ENCODE measurements at places on chromosomes 13 and 19.

- DNase-seq = no peak
Observed at GRCh38 chr19:49340069-49340864, 5.1 kb downstream of the CD37 start.

DNA sequence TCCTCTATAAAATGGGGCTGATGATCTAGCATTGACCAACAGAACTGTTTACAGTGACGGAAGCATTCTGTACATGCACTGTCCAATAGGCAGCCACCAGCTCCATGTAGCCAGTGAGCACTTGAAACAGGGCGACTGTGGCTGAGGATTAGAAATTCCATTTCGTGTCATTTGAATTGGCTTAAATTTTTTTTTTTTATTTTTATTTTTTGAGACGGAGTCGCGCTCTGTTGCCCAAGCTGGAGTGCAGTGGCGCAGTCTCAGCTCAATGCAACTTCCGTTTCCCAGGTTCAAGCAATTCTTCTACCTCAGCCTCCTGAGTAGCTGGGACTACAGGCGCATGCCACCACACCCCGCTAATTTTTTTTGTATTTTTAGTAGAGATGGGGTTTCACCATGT is 3.0 kb downstream of the PRKCG start:
- DNase-seq = no peak

DNA sequence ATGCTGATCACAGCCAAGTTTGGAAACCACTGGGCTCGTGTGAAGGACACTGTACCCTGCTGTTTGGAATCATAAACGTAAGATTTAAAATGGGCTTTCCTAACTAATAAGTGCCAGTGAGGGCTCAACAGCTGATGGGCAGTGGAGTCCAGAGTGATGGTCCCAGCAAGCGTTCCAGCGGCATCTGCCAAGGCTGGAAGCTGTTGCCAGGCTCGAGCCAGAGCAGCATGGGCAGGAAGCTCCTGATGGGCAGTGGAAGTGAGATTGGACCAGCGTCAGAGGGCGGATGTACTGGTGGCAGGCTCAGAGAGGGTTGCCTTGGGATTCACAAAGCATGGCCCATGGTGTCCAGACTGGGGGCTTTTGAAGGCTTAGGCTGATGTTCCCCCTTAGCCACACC is 30.2 kb downstream of the COL4A2 start:
- no peak for DNase-seq

DNA sequence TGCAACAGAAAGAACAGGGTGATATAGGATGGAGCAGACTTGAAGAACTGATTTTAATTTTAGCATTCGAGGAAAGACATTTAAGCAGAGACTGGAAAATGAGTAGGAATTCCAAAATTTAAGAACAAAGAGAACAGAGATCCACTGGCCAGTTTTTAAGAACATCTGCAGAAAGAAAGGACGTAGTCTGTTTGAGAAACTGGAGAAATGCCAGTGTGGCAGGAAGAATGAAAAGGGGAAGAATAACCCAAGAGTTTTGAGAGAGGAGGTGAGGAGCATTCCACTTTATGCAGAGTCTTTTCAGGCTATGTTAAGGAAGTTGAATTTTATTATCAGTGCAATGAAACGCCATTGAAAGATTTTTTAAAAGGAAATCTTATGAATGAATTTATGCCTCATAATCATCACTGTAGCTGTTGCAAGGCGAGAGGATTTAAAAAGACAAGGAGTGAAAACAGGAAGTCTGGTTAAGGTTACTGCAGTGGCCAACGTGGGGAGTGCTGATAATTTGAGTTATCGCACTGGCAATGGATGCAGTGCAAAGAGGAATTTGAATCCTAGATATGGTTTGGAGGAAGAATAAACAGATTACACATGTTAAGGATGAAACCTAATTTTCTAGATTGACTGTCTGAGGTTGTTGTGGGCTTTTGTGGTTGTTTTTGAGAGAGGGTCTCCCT is 253.8 kb downstream of the DACH1 start:
- no peak for DNase-seq

- DNase-seq = no peak
Observed at GRCh38 chr19:41937525-41938468, 9.5 kb upstream of the ERFL start.

- DNase-seq = no peak
Observed at GRCh38 chr19:9309974-9310446, 372 bp upstream of the ZNF699 start.

GRCh38 chr19:49349567-49349966 is 12.6 kb downstream of the TEAD2 start:
- no peak for DNase-seq

DNA sequence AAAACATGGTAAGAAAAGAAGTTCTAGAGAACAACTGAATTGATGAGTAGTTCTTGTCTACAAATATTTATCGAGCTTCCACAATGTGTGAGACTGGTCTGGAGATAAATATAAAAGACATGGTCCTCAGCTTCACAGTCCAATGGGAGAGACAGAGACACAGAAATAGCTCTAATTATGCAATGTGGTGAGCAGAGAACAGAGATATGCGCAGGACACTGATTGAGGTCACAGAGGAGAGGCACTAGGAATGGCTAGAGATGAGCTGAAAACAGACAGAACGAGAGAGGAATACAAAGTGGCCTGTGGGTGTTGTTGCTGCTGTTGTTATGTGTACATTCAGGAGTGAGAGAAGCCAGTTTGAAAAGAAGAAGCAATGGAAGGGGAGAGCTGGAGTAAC is 53.2 kb downstream of the GPALPP1 start:
- no peak for DNase-seq

All from Jurkat, Clone E6-1 (cell line).